Stimulated activated CD4-positive, alpha-beta T cell treated with anti-CD3 and anti-CD28 coated beads, Interleukin-4, amount 100 ng/mL, for 48 hours (primary cell): ENCODE measurements at places on chromosomes 4 and X.

GRCh38 chr4:48792348-48793006 is 12.4 kb upstream of the FRYL start:
- no peak for DNase-seq

GRCh38 chr4:8393593-8394038 is 46.9 kb downstream of the ACOX3 start:
- DNase-seq = no peak

DNA sequence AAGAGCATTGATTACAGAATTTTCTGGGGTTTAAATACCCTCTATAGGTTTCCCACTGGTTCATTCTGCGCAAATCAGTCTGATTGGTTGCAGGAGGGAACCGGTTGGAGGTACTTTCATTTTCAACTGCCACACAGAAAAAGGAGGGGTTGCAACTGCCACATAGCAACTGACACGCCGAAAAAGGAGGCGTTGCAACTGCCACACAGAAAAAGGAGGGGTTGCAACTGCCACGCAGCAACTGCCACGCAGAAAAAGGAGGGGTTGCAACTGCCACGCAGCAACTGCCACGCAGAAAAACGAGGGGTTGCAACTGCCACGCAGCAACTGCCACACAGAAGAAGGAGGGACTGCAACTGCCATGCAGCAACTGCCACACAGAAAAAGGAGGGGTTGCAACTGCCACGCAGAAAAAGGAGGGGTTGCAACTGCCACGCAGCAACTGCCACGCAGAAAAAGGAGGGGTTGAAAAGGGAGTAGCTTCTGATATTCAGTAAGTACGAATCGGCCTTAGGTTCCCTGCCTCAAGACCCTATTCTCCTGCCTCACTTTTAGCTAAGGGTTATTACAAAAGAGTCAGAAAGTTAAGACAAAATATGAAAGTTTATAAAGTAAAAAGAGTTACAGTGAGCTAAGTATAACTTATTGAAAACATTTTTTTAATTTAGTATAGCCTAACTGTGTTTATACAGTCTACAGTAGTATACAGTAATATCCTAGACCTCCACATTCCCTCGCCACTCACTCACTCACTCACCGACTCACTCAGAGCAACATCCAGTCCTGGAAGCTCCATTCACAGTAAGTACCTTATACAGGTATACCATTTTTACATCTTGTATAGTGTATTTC is 431.8 kb downstream of the KCTD8 start:
- DNase-seq = no peak

DNA sequence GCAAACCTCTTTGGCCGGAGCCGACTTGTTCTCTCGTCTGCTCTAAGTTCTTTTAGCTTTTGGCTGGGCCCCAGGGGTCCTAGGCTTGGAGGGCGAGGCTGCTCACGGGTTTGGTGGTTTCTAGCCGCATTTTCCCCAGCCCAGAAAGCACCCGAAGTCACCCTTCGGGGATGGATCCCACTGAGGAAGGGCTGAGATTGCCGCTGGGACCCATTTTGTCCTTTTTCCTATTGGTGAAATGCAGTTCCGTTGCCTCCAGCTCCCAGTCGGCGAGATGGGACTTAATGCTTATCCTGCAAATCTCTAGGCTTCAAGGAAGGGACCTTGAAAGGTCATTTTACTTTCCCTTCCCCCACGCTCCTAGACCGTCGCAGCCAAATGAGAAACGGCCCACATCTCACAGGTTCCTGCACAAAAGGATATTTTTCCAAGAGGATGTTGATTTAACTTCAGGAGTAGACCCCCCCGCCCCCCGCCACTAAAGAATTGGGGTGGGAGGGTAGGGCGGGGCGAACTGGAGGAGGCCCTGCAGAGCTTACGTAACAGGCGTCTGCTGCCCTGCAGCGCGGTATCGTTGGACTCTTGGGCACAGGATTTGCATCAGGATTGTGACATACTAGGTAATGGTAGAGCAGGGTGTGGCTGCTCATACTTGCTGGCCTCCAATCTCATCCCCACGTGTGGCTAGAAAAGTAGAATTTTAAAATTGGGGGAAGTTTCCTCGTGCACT is 564 bp downstream of the PGK1 start:
- no peak for DNase-seq

DNA sequence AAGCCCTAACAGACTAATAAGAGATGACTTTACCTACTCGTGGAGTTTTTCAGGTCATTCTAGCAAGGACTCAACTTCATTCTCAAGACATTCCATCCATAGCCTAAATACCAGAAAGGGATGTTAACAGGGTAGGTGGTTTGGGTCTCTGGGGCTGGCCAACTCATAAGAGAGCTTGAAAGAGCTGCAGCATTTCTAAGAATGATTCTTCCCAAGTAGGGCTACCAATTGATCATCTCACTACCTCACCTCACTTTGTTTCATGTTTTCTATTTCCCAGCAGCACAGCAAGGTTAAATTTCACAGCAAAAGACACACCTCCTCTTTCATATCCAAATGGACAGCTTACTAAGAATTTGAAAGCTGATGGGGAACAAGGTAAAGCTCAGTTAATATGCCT is 614.8 kb upstream of the DIPK2B start:
- DNase-seq = no peak

GRCh38 chr4:136637071-136637777 is 895.1 kb downstream of the PCDH18 start:
- DNase-seq = no peak

DNA sequence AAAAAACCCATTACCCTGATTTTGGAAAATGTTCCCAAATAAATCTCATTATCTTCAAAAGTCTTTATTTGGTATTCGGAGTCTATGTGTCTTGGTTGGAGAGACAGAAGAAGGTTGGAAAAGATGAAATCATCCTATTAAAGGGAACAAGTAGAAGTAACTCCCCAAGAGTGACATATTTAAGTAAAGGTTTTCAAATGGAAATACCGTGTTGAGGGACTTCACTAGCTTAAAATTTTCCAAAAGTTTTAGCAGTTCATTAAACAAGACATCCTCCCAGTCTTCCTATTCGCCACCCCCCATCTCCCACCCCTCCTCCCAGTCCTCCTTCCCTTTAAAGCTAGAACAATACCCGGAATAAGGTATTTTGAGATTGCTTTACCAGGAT is 62.7 kb upstream of the CCDC160 start:
- no peak for DNase-seq

- no peak for DNase-seq
These were observed 116.6 kb downstream of the SHISA3 start for GRCh38 chr4:42513748-42514492.

- no peak for DNase-seq
These were observed 22.0 kb upstream of the VEGFC start for GRCh38 chr4:176814770-176815169.
